ENCODE measurements at places on chromosomes 4 and X.

GRCh38 chr4:53840643-53841042 is 223.8 kb downstream of the CHIC2 start:
- DNase-seq: no peak

DNA sequence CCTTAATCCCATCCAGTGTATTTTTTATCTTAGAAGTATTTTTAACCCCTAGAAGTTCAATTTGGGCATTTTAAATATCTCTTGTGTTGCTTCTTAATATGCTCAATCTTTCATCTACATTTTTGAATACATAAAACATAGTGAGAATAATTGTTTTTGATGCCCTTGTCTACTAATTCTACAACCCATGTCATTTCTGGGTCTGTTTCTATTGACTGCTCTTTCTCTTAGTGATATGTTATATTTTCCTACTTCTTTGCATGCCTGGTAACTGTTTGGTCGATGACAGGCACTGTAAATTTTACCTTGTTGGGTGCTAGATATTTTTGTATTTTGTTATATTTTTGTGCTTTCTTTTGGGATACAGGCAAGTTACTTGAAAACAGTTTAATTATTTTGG is 56.3 kb downstream of the CYTL1 start:
- no peak for DNase-seq

DNA sequence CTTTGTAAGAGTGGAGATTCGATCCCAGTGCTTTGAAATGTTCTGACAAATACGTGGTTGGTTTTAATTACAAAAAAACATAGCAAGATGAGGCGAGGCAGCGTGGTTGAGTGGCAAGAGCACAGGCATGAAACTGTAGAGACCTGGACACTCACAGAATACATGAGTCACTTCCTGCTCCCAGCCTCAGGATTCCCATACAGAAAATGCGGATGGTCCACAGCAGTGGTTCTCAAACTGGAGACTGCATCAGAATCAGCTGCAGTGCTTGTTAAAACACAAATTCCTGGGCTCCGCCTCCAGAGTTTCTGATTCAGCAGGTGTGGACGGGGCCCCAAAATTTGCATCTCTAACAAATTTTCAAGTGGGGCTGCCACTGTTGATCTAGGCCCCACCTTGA is 10.1 kb downstream of the OTOP1 start:
- DNase-seq: no peak

DNA sequence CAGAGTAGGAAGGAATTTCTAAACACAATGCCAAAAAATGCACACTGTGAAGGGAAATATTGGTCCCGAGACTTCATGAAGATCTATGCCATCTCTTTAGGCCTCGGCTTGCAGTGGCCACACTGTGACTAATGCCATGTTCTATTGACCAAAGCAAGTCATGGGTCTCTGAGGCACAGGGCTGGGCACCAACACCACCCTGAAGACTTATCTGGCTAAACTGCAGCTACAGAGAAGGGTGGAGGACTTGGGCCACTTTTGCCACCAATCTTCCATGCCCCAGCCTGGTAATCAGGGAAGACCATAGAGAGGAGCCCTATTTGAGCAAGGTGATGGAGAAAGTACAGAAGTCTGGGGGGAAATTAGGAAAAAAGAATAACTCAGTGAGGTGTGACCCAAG is 42.1 kb downstream of the HMX1 start:
- no peak for DNase-seq

GRCh38 chr4:1043651-1044468 is 32.4 kb downstream of the FGFRL1 start:
- peak; percentile 76 for DNase-seq

GRCh38 chr4:78661921-78662521 is 110.5 kb downstream of the ANXA3 start:
- DNase-seq: no peak

- no peak for DNase-seq
These were observed 1.1 kb upstream of the EDNRA start for GRCh38 chr4:147479786-147480185.

DNA sequence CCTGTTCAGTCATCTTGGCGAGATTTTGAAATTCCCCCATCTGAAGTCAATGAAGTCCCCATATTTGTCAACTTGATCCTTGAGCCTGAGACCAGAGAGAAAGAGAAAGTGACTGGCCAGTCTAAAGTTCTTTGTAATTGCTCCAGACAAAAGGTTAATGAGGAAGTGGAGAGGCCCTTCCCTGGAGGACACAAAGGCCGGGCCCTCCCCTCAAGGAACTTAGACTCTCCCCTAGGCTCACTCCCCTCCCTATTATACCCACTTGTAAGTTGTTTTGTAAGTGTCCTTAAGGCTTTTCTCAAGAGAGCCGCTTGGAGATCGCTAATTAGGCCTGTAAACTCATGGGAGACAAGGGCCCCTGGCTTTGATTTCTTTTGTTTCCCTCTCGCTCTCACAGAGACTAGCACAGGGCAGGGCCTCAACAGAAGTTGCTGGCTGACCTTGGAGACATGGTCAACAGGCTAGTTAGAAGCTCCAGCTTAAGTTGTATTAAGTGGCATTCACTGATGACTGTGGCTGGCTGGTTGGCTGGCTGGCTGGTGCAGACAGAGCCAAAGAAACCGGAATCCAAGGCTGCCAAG is 20.3 kb upstream of the GPC4 start:
- no peak for DNase-seq

DNA sequence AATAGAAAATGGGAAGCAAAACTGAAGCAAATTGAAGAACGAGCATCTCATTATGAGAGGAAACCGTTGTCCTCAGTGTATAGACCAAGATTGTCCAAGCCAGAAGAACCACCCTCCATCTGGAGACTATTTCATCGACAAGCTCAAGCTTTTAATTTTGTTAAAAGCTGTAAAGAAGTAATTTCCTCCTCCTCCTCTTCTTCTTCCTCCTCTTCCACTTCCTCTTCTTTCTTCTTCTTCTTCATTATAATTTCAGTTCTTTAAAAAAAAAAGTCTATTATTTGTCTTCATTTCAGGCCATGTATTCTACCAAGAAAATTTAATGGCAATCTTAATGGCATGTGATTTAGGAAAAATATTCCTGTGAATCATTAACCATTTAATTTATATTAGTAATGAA is 7.6 kb downstream of the PRIMPOL start:
- DNase-seq: no peak

Measured in CD4-positive, alpha-beta T cell treated with Interferon gamma for 1 hour (primary cell).